Tibial nerve (tissue), 4 donors: ENCODE measurements at places on chromosomes 1 and 21. TPM values are rescaled to one million over a fixed set of nuclear protein-coding genes. Genes with fewer than 3 reads are reported as not detected.

The NBPF14 gene
- total RNA-seq = 47.2 TPM

The CFAP141 gene
- total RNA-seq = not detected

The FAM177B gene
- 1.0 TPM for total RNA-seq

The SERPINC1 gene
- total RNA-seq = not detected

The SPRR2E gene
- total RNA-seq = not detected

The FABP3 gene
- total RNA-seq = 0.98 TPM

The PLA2G2C gene
- not detected for total RNA-seq

The AGPAT3 gene
- 45.6 TPM for total RNA-seq

The DNASE2B gene
- total RNA-seq = not detected

The DCDC2B gene
- not detected for total RNA-seq

- no peak for DNase-seq
These were observed 87.2 kb upstream of the MAP1LC3C start for GRCh38 chr1:242086093-242086492.

DNA sequence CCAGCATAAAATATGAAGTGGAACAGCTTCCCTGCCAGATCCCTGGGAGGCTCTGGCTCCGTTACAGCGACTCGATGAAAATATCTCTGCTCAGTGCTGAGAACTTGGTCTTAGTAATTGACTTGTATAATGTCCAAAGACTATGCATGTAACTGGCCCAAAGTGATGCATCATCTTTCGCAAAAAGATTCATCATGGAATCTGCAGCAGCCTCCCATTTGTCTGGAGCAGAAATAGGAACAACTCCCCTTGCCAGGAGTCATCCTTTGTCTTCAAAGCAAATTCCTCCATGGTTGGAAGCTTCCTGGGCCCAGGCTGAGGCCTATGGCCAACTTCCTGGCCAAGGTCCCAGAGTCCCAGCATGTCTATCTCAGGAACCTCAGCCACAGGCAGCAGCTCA lies 16.9 kb upstream of the SLC6A17 start:
- DNase-seq = no peak

- no peak for DNase-seq
These were observed 206.9 kb upstream of the FGGY start for GRCh38 chr1:59089922-59090457.

- DNase-seq = no peak
These were observed 21.0 kb downstream of the SH3BGR start for GRCh38 chr21:39472786-39473185.

DNA sequence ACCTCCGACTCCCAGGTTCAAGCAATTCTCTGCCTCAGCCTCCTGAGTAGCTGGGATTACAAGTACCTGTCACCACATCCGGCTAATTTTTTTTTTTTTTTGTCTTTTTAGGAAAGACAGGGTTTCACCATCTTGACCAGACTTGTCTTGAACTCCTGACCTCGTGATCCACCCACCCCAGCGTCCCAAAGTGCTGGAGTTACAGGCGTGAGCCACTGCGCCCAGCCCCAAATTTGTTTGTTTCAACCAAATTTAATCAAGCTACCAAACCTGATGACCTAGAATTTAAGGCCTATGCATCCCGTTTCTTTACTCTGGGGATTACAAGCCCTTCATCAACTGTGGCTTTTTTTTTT lies 58.3 kb upstream of the TBX15 start:
- no peak for DNase-seq

- no peak for DNase-seq
These were observed 36.3 kb upstream of the RCC2 start for GRCh38 chr1:17475752-17476151.

GRCh38 chr1:29687166-29687565 lies 450.8 kb downstream of the PTPRU start:
- DNase-seq = no peak

- no peak for DNase-seq
These were observed 44.1 kb downstream of the CD247 start for GRCh38 chr1:167474191-167474641.

- no peak for DNase-seq
These were observed 48.0 kb upstream of the KCNE1 start for GRCh38 chr21:34560021-34560420.

DNA sequence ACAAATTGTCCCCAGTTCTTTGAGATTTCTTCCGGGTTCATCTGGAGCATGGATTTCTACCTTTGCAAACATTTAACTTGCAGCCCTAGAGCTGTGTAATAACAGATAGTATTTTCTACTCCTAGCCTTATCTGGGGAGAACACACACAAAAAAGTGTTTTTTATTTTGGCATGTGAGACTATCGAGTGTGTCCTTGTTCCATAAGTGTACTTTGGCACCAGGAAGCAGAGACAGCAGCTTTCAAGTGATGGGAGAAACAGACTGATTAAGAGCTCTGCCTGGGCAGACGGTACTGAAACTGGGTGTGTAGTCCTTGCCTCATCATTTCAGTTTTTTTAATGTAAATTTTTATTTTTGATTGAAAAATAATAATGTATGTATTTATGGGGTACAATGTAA lies 297.4 kb downstream of the ST6GALNAC3 start:
- no peak for DNase-seq

DNA sequence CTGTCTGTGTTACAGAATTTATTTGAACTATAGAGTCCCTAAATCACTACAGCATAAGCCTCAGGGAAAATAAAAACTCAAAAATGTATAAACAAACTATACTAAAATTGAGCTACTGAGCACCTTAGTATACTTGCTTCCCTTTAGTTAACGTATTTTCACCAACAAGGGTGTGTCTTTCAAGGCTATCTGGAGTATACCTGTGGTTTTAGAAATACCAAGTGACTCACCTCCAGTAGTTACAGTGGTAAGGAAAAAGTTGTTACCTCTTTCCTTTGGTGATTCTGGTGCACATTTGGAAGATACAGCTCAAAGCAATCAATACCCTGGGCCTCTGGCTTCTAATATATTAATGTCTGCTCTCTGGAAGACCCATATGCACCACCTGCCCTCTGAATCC lies 68.0 kb upstream of the C1orf105 start:
- no peak for DNase-seq

GRCh38 chr1:226993814-226994585 lies 53.9 kb downstream of the COQ8A start:
- no peak for DNase-seq

- DNase-seq = no peak
These were observed 66.1 kb downstream of the GPATCH2 start for GRCh38 chr1:217564833-217565232.

DNA sequence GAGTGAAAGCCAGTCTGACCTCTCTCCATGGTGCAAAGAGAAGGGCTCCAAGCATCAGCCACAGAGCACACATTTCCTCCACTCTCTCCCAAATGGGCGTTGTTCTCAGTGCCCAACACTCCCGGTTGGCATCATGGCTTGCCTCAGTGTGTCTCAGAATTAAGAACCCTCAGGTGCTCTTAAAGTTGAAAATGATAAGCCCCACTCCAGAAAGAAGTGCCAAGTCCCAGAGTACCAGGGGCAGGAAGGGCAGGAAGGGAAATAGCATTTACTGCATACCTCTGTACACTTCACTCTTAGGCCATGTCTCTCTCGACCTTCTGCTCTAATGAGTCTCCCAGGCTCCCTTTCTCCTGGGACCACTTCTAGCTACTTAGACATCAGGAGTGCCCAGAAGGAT lies 15.2 kb upstream of the ARHGEF2 start:
- DNase-seq = no peak

DNA sequence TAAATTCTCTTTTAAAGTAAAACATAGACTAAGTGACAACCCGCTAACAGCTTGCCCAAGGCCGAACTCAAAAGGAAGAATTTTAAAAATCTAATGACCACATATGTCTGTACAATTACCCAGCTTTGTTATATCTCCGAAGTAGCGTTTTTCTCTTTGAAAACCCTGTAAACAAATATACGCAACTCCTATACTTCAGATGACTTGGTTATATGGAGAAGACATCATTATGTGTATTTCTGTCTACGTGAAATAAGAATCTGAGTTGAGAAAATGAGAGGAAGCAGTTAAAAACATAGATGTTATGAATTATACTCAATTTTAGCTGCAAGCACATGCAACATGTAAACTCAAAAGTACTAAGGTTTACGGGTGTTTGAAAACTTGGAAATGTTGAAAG lies 2.0 kb downstream of the PBX1 start:
- no peak for DNase-seq

DNA sequence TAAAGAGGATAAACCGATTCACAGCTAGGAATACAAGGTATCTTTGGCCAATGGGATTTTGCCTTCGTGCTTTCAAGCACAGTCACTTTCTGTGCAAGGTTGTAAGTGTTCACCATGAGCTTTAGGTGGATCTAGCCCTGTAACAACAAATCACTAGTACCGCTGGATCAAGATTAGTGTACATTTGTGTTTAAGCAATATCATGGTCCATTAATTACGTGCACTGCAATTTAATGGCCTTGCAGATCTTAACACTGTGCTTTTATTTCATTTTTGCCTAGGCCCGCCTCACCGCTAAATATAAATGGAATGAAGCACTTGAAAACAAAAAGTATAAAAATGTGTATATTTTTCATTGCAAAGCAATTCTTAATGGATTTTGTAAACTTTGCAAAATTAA lies 461.1 kb downstream of the DSCAM start:
- DNase-seq = no peak

DNA sequence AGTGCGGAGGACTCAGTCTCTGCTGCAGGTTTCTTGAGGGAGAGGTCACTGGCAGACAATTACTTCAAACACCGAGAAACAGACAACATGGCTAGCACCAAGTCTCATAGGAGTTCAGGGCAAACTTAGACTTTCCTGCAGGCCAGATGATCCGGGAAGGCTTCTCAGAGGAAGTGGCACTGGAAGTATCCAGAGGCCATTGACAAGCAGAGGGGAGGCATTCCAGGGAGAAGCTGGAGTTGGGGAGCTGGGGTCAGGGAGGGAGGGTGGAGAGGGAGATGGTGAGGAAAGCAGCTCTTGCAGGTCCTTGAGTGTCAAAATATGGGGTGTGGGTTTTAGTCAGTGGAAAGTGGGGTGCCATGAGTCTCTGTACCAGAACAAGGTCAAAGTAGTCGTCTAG lies 147.9 kb downstream of the KAZN start:
- DNase-seq = no peak

- DNase-seq = no peak
These were observed 23.9 kb downstream of the RUNX3 start for GRCh38 chr1:24905979-24906720.

DNA sequence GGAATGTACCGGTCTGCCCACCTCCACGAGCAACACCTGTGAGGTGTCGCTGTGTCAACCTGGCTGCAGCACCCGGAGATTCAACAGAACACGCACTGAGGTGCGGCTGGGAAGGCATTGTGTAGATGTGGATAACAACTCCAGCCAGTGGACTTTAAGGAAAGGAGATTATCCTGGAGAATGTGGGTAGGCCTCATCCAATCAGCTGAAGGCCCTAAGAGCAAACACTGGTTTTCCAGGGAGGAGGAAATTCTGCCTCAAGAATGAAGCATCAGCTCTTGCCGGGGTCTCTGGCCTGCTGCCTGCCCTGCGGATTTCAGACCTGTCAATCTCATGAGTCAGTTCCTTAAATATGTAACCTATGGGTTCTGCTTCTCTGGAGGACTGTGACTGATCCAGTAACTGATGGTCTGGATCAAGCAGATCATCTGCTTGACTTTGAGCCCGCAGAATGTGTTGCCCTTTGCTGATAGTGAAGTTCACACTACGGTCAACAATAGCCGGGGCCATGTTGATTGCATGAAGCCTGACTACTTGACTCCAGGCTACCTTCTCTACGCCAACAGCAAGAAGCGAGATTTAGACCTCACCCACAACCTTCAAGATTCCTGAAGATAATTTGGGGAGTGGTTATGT lies 15.9 kb upstream of the PRDM15 start:
- no peak for DNase-seq

GRCh38 chr1:39954324-39954869 lies 548 bp upstream of the MFSD2A start:
- DNase-seq = no peak

GRCh38 chr1:71093938-71094337 lies 13.1 kb upstream of the ZRANB2 start:
- no peak for DNase-seq

DNA sequence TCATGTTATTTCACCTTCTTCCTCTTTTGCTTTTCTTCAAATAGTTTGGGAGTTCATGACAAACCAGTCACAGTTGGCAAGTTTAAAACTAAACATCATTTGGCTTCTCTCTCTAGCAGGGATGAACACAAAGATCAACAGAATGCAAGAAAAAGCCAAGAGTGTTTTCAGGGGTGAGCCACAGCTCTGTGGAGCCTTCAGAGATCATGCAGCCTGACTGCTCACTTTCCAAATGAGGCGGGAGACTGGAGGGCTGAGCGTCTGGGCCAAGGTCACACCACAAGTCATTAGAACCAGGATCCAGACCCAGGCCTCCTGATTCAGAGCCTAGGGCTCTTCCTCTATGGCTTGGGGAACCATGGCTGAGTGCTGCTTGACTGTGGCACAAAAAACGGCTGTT lies 2.7 kb downstream of the DPT start:
- DNase-seq = no peak

DNA sequence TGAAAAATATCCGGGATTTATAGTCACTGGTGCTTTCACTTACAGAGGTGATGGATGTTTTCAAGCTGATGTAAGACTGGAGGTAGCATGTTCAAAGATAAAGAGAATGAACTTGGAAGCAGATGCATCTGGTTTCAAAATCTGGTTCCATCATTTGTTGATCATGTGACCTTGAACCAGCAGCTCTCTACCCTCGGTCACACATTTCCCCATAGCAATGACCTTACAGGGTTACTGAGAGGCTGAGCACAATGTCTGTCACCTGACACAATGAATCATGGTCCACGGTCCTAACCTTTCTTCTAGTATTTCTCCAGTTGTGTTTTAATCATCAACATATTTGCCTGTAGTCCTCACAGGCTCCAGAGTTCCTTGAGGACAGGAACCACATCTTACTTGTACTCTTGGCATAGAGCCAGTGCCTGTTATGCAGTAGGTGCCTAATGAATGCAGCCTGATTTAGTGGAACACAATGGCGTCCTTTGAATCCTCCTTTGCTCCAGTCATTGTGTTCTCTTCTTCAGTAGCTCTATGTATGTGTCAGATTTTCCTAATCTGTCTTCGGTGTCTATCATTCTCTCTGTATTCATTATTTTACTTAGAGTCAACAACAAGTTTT lies 667.3 kb downstream of the PTPRU start:
- DNase-seq = no peak

DNA sequence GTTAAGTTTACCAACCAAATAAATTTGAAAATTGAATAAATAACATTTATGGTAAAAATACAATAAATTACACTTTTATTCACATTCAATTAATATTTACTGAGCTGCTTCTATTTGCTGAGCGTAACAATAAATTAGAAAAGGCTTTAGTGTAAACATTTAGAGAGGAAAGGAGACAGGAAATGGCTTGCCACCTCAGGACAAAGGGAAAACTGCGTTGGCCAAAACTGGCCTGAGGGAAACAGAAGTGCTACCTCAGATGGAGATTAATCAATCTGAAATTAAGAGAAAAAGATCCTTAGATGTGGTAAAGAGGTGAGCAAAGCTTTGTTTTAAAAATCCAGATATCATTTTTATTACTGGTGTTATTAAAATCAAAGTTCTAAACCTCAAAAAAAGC lies 128.0 kb downstream of the SLC44A5 start:
- no peak for DNase-seq

DNA sequence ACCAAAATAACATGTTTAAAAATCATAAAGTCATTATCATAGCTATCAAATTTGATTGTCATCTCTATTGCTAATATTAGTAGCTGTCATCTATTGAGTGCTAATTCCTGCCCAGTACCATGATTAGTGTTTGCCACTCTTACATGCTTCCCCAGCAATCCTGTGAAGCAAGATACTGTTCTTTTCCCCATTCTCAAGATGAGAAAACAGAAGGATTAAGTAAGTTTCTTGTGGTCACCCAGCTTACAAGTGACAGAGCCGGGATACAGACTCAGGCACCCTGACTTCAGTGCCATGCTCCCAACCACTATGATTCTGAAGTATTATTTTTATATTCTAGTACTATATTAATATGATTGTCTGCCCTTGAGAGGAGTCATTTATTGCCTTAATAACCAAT lies 36.5 kb downstream of the LRRC8C start:
- DNase-seq = no peak
